Astrocyte (in vitro differentiated cells and primary cell): ENCODE measurements at places on chromosomes 12 and 14.

DNA sequence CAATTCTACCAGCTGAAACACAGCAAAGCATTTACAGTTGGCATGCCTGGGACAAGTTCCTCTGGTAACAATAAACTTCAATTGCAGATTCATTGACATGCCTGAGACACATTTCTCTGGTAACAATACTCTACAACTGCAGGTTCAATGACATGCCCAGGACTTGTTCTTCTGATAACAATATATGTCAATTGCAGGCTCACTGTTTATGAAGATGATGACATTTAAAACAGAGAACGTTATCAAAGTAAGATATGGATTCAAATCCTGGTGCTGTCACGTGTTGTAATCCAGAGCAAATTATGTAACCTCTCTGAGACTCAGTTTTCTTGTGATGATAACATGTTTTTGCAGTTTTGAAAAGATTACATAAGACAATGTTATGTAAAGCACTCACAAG lies 20.5 kb downstream of the KITLG start:
- no peak for DNase-seq

DNA sequence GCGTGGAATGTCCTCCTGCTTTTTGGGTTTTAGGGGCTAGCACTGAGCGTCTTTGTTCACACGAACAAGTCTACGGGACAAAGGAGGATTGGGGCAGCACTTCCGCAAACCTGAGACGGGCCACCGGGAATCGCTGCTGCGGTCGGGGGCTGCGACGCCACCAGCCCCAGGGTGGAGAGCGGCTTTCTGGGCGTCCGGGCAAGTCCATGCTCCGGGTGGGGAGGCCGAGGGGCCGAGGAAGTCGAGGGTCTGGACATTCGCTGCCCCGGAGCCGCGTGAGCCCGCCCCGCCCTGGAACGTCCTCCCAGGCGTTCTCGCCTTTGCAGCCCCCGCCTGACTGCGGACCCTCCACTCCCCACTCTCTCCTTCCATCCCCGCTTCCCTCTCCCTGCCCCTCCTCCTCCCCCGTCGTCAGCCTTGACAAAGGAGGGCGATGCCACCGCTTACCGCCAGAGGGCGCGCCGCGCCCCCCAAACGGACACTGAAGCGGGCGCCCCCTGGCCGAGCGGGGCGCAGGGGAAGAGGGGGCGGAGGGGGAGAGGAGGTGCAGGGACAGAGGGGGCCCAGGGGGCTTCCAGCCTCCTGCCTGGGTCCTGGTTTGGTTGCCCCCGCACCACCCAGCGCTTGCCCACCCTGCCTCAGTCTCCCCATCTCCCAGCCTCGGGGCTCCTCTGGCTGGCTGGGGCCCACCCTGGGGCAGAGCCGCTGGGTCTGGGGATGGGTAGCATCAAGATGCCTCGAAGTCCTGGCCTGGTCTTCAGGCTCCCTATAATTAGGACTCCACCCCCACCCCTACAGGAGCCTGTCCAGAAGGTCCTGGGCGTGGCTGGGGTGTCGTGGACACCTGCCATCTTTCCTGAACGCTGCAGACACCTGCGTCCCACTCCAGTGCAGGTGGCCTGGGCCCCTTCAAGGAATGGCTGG lies 39.1 kb upstream of the INF2 start:
- DNase-seq = no peak

DNA sequence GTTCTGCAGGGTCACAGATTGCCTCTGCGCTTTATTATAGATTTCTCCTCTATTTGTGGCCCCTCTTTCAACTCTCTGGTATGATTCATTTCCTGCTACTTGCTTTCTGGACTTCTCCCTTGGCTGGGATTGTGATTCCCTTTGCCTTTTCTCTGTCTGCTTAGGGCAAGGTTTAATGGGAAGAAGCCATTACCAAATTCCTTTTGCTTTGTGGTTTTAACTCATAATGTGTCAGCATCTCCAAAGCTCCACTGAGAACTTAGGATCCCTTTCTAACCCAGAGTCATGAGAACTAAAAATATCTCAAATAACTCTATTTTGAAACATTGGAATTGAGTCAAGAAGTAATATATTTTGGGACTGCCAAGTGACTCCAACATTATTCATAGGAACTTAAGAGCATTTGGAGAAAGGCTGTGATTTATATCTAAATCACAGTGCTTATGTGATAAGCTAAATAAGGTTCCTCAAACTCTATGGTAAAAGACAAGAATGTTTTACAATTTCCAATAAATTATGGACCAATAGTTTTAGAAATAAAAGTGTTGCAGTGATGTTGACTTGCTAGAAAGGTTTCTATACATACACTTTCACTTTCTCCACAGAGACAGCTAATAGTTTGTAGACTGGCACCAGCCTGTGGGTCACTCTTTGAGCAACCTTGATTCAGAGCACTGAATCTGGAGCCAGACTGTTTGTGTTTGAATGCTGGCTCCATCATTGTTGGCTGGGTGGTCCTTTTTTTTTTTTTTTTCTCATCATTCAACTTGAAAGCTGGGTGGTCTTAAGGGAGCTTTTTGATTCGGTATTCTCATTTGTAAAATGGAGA lies 93.9 kb downstream of the DACT1 start:
- peak; percentile 100 for DNase-seq

DNA sequence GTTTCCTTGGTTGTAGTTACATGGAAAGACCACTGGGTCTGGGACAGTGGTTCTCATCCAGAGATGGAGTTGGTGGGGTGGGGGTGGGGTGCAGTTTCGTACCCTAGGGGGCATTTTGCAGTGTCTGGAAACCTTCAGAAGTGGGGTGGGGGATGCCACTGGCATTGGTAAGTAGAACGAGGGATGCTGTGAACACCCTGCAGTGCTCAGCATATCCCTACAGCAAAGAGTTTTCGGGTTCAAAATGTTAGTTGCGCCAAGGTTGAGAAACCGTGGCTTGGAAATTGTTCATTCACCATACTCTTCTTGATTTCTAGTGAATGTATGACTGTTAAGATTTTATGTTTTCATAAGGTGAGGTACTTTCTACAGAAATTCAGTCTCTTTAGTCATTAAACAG lies 28.7 kb downstream of the TRAF3 start:
- no peak for DNase-seq

GRCh38 chr14:99128185-99128584 lies 143.8 kb downstream of the BCL11B start:
- DNase-seq = no peak
